ENCODE measurements at places on chromosomes 2 and 18.

DNA sequence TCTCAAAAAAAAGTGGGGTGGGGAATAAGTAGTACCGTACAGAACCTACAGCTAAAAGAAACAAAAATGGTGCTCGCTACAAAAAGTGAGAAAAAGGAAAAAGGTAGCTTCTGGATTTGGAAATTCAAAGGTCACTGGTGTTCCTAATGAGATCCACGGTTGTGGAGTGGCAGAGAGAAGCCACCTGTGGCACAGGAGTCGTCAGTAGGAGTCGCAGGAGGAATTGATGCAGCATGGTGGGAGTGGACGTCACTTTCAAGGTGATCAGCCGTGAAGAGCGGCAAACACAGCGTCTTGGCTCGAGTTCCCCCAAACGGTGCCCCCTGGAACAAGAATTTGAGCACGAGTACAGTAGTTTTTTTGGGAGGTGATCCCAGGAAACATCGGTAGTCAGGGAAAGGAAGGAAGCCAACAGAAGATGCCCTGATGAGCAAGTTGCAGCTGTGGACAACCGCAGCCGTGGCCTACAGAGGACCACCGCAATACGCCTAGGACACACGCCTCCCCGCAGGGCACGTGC lies 1.4 kb upstream of the TTL start:
- no peak for DNase-seq

DNA sequence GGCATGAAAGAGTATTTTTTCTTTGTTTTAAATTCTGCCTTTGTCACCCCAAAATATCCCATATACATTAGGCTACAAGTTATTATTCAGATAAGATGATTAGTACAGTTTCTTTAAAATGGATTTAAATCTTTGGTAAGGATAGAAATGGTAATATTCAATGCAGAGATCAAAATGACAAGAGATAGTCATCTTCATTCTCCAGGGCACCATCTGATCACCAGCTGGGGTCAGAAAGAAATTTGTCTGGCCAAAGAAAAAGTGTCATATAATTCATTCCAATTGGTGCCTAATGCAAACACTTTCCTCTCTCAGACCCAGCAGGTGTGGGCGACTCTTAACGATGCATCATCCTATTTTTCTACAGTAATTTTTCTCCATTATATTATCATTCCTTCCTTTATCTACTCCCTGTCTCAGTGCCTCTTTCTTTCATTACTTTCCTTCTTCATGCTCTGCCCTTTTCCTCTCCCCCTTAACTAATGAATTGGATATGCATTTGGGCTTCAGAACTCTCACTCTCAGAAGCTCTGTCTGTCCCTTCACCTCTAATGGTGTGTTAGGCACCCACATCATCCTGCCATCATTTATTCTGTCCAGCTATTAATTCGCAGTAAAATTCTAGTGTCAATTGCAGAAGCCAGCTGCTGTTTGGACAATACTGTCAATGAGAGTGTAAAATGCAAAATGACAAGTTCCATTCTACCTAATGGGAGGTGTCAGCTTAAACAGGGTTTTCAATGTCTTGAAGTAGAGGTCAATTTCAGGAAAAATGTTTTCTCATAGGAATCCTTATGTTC lies 570.5 kb downstream of the TDRD15 start:
- no peak for DNase-seq

GRCh38 chr18:77087393-77088141 lies 45.0 kb downstream of the MBP start:
- DNase-seq, result no peak

GRCh38 chr2:224382973-224383555 lies 18.8 kb downstream of the FAM124B start:
- DNase-seq, result no peak

- no peak for DNase-seq
These were observed 94.1 kb upstream of the ZNF532 start for GRCh38 chr18:58770601-58771000.

- DNase-seq, result no peak
These were observed 15.6 kb upstream of the PPP1CB start for GRCh38 chr2:28736034-28736433.

- no peak for DNase-seq
These were observed 13.1 kb downstream of the CHST9 start for GRCh38 chr18:27171993-27172392.

GRCh38 chr18:69974365-69974764 lies 26.7 kb upstream of the CD226 start:
- no peak for DNase-seq

GRCh38 chr2:102386867-102387541 lies 31.4 kb downstream of the IL18R1 start:
- no peak for DNase-seq

DNA sequence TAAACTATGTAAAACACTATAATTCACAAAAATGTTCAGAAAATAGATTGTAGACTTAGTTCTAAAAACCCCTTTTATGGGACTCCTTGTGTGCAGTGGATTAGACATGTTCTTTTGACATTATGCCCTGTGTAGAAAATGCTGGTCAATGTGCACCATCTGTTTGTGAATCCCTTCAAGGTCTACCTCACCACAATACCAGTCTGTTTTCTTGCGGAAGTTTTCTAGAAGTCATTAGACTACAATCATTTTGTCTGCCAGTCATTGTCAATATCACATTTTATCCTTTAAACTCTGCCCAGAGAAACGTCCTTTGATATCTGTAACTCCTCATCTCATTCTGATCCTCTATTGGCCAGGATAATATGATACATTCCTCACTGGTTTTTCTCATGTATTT lies 7.8 kb downstream of the ITGA4 start:
- no peak for DNase-seq

GRCh38 chr2:168174756-168175155 lies 72.6 kb downstream of the STK39 start:
- no peak for DNase-seq

DNA sequence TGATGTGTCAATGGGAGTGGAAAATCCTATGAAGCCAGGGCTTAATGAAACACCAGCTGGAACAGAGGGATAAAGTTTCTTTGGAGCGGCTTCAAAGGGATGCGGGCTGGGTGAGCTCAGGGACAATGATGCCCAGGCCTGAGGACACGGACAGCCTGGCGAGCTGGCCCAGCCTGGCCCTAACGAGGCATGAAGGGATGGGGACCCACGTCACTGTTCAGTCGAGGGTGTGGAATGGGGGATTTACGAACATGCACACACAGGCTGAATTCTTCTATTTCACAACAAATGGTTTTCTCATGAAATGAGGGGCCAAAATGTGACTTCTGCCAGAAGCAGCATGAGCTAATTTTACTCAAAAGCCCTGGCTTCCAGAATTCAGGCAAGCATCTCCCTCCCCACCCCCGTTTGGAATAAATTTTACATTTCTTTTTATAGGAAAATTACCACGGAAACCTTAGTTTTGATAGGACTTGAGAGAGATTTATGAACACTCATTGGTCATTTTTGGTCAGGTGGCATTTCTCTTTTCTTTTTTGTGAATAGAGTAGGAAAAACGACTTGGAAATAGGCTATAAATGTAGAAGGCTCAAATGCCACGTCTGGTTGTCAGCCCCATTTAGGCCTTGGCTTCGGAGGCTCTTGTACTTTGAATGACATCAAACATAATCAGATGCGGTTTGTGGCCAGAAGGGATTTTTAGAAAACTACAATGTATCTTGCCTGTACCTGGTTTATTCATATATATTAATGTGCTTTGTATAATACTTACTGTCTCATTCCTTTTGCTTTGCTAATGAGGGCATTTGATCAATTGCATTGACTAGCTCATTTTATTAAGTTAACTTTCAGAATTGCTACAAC lies 893.8 kb upstream of the CELF4 start:
- DNase-seq, result no peak

- no peak for DNase-seq
These were observed 199.8 kb downstream of the EPHA4 start for GRCh38 chr2:221372159-221372884.

DNA sequence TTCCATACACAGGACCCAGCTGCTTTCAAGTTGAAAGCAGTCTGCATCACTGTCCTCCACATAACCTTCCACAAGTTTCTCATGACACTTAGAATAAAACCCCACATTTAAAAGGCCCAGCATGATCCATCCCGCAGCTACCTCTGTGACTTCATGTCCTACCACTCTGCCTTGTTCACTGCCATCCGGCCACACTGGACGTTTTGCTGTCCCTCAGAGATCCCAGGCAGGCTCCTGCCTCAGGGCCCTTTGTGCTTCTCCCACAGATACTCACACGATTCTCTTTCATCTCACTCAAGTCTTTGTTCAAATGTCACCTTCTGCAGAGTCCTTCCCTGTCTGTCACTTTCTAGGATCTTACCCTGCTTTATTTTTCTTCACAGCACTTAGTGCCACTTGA lies 232.9 kb upstream of the BOD1L2 start:
- no peak for DNase-seq

- DNase-seq, result no peak
These were observed 29.8 kb downstream of the CYTIP start for GRCh38 chr2:157414050-157414449.

DNA sequence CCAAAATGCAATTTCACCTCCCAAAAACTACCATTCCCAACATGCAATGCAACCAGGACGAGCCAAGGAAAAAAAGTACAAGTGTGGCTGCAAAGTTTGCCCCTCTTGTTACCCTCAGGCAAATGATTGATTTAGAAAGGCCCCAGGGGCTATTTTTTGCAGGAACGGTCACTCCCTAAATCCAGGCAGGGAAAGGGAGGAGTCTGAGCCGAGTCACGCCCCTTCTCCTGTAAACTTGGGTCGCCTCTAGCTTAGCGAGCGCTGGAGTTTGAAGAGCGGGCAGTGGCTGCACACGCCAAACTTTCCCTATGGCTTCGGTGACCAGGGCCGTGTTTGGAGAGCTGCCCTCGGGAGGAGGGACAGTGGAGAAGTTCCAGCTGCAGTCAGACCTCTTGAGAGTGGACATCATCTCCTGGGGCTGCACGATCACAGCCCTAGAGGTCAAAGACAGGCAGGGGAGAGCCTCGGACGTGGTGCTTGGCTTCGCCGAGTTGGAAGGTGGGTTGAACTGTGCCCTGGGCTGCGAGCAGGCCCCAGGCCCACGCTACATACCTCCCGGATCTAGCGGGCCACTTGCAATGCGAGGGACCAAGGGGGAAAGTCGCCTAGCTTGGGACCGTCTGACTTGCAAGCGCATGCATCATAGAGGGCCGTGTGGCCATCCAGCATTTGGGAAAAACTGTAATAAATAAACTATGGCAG lies at the start of gene GALM:
GALM (plus strand) TSS at position 261 of the 702 bp plus-strand sequence; CDS start at position 309, 48 bp downstream.
- peak; percentile 36 for DNase-seq

DNA sequence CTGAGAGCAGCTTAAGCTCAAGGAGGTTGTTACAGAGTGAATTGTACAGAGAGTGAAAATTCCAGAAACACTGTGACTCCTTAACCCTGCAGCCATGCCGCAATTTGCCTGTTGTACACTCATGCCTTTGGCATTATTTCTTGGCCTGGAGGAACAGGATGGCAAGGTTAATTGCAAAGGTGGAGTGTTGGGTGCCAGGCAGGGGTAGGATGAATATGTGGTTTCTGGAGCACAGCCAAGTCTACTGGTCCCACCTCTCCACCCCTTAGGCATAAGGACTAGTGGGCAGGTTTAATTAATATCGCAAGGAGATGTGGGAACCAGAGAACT lies 250.2 kb downstream of the LRRTM1 start:
- no peak for DNase-seq

DNA sequence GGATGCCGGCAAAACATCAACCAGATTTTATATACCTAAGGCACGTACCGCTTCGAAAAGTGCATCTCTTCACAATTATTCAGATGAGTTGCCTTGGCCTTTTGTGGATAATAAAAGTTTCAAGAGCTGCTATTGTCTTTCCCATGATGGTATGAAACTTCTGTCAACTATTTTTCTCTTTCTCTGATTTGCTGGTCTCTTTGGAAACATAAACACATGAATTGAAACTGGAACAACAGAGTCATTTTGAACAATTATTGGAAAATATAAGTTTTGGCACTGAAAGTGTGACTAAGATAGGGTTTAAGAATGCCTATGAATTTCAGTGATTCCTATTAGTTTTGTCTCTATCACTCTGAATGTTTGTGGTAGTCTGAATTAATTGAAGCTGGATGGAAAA lies 109.9 kb downstream of the DPP4 start:
- no peak for DNase-seq

DNA sequence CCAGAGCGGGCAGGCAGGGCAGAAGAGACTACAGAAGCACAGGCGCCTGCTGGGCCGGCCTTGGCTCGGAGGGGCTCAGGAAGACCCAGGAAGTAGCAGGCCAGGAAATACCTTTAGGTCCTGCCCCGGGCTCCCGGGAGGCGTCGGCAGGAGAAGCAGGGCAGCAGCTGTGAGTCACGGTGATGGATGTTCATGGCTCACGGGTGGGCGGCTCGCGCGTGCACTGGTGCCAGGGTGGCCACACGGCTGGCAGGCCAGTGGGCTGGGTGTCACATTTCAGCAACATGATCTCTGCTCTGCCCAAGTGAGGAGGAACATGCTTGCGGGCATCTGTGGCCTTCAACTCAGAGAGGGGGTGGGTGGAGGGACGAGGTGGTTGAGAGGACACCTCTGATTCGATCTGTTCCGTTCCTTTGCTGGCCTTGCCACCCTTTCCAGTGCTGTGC lies 139.3 kb downstream of the KLHL29 start:
- DNase-seq, result no peak

- no peak for DNase-seq
These were observed 1.6 kb downstream of the ATOH8 start for GRCh38 chr2:85755122-85756027.

- no peak for DNase-seq
These were observed 67.6 kb downstream of the RALBP1 start for GRCh38 chr18:9542924-9543323.

- peak; percentile 37 for DNase-seq
These were observed 28.2 kb upstream of the BCL11A start for GRCh38 chr2:60581433-60582282.

DNA sequence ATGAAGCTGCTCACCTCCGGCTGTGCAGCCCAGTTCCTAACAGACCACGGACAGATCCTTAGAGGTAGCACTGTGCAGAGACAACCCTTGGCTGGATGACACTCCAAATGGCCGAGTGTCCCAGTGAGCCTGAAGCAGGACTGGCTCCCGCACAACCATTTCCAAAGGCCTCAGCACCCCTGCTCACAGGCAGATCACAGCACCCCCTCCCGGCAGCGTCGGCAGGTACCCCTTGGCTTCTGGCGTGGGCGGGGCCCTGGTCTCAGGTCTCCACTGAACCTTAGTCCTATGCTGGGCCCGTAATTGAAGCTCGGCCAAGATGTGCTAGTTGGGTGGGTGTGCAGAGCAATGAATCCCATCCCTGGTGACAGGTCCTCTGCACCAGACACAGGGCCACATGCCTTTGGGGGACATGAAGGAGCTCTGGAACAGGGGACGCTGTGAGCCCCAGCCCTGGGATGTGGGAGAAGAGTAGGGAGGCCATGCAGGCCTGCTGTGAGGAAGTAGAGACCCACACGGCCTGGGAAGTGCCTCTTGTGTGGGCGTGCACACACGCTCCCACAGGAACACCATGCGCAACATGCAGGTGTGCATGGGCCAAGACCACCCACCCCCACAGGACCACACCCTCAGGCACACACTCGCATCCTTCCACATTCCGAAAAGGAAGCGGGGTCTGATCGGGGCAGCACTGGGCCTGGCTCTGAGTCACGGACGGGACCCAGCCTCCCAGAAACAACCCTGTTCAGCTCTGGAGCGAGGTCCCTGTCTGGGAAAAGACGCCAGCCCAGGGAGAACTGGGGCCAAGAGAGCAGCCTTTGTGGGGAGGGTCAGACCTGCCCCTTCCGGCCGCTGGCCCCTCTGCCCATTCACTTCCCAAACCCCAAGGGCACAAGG lies 2.8 kb downstream of the DUSP2 start:
- DNase-seq, result peak; percentile 83

- DNase-seq, result no peak
These were observed 26.2 kb downstream of the ANKAR start for GRCh38 chr2:189700681-189701080.

- DNase-seq, result no peak
These were observed 60.0 kb downstream of the HS1BP3 start for GRCh38 chr2:20590704-20591515.

- no peak for DNase-seq
These were observed 29.3 kb upstream of the DCC start for GRCh38 chr18:52310651-52311050.

Measured in stimulated activated CD4-positive, alpha-beta T cell treated with anti-CD3 and anti-CD28 coated beads, Interleukin-1b, Interleukin-23, amount 100 ng/mL, for 24 hours (primary cell).